ENCODE measurements at places on chromosomes 2 and 18. TPM values are rescaled to one million over a fixed set of nuclear protein-coding genes. Genes with fewer than 3 reads are reported as not detected.

- no peak for DNase-seq
These were observed at the start of gene FER1L5 for GRCh38 chr2:96642564-96643360. Gene FER1L5 (plus strand): TSS chr2:96642764. CDS start chr2:96642837, 73 bp downstream.

GRCh38 chr2:237035781-237036475 lies 49.8 kb upstream of the COPS8 start:
- no peak for DNase-seq

DNA sequence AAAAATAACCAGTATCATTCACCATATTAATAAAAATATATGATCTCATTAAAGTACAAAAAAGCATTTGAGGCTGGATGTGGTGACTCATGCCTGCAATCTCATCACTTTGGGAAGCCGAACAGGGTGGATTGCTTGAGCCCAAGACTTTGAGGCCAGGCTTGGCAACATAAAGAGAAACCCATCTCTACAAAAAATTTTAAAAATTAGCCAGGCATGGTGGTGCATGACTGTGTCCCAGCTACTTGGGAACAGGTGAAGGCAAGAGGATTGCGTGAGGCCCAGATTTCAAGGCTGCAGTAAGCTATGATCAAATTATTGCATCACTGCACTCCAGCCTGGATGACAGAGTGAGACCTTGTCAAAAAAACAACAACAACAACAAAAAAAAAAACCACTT lies 75.9 kb downstream of the RAD51AP2 start:
- DNase-seq: no peak

DNA sequence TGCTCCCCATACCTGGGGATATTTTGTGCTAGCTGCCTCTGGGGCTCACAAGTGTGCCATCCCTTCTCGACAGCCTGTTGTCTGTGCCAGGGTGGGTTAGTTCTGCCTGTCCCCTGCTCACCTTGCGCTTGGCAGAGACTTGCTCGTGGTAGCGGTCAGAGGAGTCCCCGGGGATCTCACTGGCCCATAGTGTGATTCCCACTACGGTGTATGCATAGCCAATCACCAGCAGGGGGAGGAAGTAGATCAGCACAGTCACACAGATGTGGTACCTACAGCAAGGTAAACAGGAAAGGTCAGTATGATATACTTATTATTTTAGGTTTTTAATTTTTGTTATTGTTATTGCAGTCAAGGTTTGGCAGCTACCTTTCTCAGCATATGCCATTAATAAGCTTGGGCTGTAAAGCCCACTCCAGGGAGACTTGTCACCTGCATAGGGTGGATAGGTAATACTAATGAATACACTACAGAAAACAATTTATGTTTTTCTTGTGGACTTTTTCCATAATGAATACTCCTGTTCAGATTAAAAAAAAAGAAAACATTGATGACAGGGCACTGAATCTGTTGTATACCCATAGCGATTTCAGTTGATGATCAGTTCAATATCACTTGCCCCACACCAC lies 95.2 kb downstream of the POLE4 start:
- no peak for DNase-seq

- DNase-seq: no peak
These were observed 80.6 kb downstream of the LRRFIP1 start for GRCh38 chr2:237708065-237708398.

GRCh38 chr2:106160786-106161261 lies 33.3 kb downstream of the UXS1 start:
- no peak for DNase-seq

DNA sequence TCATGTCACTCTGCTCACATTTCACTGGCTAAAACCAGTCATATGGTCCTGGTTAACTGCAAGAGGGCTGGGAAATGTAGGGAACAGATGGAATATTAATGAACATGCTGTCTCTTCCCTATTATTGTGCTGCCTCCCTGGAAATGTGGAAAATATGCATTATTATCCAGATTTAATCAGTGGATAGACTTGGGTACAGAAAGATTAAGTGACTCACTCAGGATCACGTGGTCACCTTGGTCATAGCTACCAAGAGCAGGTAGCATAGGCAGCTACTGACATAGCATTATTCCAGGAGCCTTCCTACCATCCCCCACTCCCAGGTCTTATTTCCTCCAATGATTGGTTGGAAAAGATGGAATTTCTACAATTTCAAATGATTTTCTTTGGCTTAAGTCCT lies 141.1 kb downstream of the HRH4 start:
- no peak for DNase-seq

GRCh38 chr2:102621630-102622029 lies 2.3 kb downstream of the SLC9A2 start:
- no peak for DNase-seq

DNA sequence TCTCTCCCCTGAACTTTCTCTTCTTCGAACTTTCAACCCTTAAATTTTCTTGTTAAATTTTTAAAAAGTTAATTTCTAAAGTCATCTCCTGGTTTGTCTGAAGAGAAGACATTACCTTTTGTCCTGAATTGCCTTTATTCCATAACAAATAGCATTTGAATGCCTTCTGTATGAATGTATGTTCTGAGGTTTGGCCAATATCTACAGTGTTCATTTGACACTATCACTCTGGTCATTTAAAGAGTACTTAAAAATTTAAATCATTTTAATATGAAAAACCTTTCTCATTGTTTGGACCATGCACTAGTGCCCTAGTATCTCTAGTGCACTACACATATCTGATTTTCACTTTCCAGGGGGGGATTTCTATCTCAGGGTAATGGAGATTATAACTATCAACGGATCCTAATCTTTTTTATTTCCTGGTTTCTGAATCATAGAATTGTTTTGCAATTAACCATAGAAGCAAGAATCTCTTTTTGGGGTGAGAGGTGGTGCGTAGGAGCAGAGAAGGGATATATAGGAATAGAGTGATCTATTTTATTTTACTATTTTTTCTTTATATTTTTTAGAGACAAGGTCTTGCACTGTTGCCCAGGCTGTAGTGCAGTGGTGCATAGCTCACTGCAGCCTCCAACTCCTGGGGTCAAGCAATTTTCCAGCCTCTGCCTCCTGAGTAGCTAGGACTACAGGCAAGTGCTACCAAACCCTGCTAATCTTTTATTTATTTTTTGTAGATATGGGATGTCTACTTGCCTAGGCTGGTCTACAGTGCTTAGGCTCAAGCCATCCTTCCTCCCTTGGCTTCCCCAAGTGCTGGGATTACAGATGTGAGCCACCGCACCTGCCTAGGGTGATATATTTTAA lies 25.5 kb downstream of the TANC1 start:
- no peak for DNase-seq

Gene AP1S3
- 1.5 TPM for total RNA-seq

Data from posterior vena cava (tissue), 2 donors.